ENCODE measurements at places on chromosomes 2 and 18. TPM values are rescaled to one million over a fixed set of nuclear protein-coding genes. Genes with fewer than 3 reads are reported as not detected.

The ASXL3 gene
- not detected for polyA plus RNA-seq

The RAB17 gene
- polyA plus RNA-seq = not detected

GRCh38 chr2:195706161-195706900 lies 49.3 kb downstream of the SLC39A10 start:
- no peak overlapping the region for H3K4me3 ChIP-seq
- peaks cover 11% of the 10 kb centered on the region for H3K4me1 ChIP-seq
- H3K27me3 ChIP-seq = no peaks in the 10 kb centered on the region
- no peak for DNase-seq

- H3K4me3 ChIP-seq = no peak overlapping the region
- H3K36me3 ChIP-seq = no peaks in the 10 kb centered on the region
- DNase-seq = no peak
- H3K27ac ChIP-seq = no peak overlapping the region
- no peaks in the 10 kb centered on the region for H3K4me1 ChIP-seq
These were observed 477.3 kb downstream of the MBD2 start for GRCh38 chr18:53747210-53747609.

Data from naive B cell (primary cell).